SK-N-SH (cell line): ENCODE measurements at places on chromosomes 7 and 10.

DNA sequence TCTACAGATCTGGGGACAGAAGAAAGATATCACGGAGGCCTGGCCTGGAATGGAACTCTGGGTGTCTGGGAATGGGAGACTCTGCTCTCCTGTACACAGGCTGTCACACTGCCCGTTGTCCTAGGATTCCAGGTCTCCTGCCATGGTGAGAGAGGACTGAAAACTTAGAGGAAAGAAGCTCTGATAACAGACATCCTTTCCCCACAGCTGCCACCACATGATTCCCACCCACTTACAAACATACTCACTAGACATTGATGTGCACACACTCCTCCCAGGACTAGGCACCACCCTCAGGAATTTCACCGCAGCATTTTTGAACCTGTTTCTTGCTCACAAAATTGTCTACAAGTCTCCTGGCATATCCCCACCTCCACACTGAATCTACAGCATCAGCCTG is 5.7 kb downstream of the ZNF92 start:
- DNase-seq: no peak

DNA sequence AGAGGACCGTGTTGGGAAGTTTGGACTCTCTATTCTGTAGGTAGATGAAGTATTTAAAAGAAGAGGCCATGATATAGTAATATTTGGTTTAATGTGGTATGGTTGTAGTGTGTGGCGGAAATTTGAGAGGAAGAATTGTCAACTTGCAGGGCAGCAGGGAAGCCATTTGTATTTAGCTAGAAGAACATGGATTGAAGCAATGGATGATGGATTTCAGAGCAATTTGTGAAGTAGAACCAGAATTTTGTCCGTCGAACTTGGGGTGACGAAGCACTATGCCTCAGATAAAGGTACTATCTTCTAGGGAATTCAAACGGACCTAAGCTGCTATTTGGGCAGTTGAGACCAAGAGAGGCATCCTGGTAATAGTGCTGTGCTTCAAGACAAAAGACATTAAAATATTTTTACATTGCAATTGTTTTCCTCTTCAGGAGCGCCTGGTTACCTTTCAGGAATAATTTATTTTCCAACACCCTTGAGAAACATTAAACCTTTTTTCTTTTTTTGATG is 615 bp upstream of the WBP1L start:
- no peak for DNase-seq

DNA sequence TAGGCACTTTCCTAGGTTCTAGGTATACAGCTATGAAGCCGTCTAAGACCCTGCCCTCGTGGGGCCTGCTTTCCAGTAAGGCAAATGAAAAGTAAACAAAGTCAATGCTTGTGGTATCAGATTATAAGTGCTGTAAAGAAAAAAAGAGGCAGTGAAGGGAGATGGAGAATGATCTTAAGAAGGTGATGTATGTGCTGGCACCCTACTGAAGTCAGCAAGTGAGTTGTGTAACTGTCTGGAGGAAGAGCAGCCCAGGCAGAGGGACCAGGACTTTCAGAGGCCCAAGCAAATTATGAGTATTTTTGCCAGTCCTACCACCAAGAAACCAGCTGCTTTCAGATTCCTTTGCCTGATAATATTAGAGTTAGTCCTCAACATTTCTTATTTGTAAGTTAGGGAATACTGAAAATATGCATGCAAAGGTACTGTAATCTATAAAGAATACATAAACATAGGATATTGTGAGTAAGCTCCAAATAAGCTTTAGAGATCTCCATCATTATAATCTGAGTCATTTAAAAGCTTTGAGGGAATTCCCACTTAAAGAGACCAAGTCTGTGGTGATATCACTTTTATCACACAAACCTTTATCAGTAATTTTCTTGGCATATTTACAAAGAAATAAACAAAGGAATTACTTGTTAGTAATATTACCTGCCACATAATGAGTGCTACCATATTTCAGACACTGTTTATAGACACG is 329.2 kb upstream of the LRGUK start:
- DNase-seq: no peak

DNA sequence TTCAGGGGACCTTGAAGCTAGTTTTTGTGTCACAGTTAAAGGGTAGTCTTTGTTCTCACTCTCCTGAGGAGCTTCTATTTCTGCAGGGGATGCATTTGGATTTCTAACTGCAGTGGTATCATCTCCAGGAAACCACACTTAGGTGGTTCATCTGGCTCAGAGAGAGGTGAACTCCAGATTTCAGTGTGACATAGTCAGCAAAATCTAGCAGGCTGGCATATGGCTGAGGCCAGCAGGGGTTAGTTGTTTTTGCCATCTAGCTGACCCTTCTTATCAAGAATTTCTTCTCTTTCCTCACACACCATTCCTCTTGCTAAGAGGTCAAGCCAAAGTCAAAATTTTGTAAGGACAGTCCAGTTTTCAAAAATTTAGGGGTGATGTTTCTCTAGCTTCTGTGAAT is 248.2 kb downstream of the REEP3 start:
- no peak for DNase-seq

GRCh38 chr10:74238516-74238915 is 87.5 kb downstream of the ADK start:
- no peak for DNase-seq

- no peak for DNase-seq
Observed at GRCh38 chr7:140903741-140904480, 20.8 kb downstream of the BRAF start.

GRCh38 chr10:24884793-24885192 is 67.6 kb downstream of the PRTFDC1 start:
- DNase-seq: no peak

GRCh38 chr7:143387156-143387975 is 6.2 kb downstream of the ZYX start:
- no peak for DNase-seq

DNA sequence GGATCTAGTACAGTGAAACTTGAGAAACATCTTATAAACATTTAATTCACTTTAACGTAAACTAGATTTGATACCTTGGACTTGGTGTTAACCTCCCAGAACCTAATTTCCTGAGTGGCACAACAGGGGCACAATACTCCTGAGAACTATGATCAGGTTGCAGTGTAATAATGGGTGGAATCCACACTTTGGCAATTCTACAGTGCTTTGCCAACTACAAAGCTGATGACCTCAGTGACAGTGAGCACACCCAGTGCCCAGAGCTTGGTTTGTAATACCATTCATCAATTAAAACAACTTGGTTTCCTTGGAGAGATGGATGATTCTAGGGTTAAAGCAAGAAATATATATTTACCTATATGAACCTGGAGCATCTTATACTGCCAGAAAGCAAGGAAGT is 379.2 kb downstream of the NRG3 start:
- no peak for DNase-seq

DNA sequence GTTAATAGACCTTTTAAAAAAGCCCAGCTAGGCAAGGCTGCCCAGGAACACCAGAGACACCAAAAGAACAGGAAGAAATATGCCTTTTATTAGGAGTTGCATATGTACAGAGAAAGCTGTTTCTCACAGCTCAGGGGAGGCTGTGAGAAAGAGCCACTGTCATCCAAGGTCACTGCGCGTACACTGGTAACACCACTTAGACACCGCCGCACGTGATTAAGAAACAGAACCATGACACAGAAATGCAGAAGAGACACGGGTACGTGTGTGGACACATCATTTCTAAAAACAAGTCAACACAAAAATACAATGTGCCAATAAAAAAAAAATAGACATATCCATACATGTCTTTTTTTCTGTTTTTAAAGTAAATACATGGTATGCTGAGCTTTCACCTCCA is 705.6 kb downstream of the PARD3 start:
- DNase-seq: no peak

DNA sequence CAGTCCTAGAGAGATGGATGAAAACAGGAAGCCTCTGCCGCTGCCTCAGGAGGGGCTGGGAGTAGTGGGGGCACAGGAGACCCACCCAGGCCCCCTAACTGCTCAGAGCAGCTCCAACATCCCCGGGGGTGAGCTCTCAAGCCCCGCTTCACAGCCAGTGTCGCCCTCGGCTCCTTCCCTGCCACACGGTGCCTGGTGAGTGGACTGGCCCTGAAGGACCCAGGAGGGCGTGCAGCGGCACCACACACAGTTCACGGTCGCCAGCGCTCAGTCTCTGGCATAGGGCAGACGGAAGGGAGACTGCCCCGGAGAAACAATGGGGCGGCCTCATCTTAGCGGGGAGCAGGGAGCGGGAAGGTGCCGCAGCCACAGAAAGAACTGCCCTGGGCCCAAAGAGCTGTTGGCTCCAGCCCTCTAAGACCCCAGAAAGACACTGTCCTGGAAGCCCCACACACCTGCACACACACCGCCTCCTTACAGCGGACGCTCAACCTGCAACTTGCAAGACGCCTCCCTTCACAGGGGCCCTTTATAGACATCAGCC is 1.2 kb downstream of the CLDN15 start:
- peak; percentile 27 for DNase-seq

- DNase-seq: no peak
Observed at GRCh38 chr10:117249493-117250093, 8.7 kb downstream of the SLC18A2 start.

DNA sequence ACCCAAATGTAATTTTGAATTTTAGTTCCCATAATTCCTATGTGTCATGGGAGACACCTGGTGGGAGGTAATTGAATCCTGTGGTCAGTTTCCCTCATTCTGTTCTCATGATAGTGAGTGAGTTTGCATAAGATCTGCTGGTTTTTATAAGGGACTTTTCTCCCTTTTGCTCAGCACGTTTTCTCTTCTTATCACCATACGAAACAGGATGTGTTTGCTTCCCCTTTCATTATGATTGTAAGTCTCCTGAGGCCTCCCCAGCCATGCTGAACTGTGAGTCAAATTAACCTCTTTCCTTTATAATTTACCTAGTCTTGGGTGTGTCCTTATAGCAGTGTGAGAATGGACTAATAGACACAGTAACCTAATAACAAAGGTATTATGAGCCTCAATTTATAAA is 36.1 kb upstream of the ZNF736 start:
- DNase-seq: no peak

GRCh38 chr7:42453931-42454361 is 216.9 kb upstream of the GLI3 start:
- no peak for DNase-seq

DNA sequence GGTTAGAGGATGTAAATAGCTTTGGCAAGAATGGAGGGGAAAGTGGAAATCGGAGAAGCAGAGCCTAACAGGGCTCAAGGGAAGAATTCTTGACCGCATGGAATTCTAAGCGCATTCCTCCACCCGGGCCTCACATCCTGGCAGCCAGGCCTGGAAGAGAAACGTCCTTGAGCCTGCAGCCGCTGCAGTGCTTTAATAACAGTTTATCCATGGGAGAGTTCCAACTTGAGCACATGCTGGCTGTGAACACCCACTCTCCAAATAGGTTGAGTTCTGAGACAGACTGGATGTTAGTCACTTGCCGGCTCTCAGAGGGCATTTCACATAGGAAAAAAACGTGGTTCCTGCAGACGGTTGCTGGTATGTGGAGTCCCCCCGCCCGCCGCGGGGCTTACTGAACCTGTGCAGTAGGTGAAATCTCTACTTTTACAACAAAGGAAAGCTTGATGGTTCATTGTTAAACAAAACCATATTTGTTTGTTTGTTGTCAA is 61.4 kb upstream of the STEAP1B start:
- DNase-seq: no peak

GRCh38 chr7:113628948-113629847 is 289.6 kb downstream of the PPP1R3A start:
- no peak for DNase-seq

DNA sequence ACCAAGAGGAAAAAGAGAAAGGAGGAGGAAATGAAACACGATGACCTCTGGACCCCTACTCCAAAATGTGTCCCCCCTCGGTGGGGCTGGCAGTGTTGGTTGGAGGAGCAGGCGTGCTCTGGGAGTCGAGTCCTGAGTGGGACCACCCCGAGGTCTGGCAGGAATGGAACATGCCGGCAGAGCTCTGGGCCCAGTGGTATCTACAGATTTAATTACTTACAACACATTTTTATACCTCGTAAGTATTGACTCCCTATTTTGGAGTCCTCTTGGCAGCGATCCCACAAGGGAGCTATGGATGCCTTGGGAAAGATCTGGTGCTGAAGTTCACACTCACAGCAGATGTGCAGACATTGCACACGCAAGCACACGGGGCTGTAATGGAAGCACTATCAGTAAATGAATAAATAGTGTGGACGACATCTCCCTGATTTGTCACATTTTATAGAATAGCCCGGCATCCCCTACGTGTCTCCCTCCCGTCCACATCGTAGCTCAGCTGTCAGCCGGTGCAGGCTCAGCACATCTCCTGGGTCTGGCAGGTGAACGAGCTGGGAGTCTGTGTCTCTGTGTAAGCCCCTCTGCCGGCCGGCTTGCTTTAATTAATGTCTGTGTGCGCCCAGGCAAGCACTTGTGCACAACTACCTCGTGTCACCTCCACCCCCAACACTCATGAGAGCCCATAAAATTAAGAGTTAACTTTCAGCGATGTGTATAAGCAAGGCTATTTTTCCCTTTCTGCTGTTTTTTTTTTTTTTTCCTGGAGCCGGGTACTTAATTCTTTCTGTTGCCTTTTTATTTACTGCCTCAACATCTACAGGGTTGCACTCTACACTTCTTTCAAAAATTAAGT is 603.2 kb downstream of the LRMDA start:
- DNase-seq: peak; percentile 76

DNA sequence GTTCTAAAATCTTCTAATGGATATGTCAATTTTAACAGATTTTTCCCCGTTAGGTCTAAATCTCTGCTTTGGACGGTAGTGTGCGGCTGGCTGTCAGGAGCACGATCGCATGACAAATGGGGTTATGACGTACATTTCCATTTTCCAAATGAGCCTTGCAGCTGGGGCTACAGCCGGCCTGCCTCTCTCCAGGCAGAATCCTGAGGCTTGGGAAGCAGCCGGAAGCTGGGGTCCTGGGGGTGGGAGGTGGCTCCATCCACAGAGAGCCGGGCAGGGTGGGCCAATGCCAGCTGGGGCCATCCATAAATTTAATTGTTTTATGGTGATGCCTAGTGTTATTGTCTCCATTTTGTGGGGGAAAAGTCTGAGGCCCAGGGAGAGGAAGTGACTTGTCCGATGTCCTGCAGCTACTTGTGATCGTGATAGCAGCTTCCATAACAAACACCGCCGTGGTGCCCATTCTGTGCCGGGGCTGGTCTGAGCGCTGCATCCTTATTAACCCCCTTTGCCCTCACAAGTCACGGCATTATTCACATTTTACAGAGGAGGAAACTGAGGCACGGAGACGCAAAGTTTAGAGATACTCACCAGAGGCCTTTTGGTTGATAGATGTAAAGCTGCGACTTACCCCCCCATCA is 53.0 kb upstream of the EBF3 start:
- no peak for DNase-seq

- DNase-seq: peak; percentile 9
Observed at GRCh38 chr10:52232561-52233350, 81.3 kb upstream of the DKK1 start.
